ENCODE measurements at places on chromosomes 2 and 18.

GRCh38 chr2:60706021-60706420, 50.0 kb upstream of the PAPOLG start:
- DNase-seq: no peak

DNA sequence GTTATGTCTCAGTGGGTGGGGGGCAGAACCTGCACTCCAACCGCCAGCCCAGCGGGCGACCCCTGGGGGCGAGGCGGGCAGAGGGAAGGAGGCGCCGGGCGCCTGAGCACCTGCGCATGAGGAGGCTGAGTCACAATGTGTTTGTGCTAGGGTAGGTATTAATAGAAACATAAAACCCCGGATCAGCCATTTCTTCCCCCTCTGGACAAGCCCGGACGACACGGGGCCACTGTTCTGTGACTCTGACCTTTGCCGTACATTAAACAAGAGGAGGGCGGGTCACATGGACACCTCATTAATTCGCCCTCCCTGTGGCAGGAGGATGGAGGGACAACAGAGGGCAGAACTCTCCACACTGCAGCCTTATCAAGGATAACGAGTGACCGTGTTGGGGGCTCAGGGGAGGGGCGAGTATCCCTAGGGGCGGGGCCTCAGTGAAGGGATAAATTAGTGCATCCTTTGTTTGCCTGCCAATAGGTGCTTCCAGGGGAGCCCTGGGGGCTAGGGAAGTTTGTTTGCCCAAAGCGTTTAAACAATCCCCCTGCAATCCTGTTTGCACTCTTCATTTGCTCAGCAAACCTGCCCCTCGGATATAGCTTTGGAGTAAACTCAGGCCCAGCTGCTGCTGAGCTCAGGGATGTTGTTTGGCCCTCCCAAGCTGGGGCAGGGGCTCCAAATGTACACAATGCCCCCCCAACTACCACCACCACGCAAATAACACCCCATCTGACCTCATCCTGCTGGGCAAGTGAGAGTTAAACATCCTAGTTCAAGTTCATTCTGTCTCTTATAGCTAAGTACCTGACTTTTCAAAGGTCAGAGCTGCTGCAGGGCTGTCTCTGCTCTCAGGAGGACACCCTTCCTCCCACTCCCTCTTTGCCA, 171.2 kb upstream of the GLI2 start:
- DNase-seq: no peak

- DNase-seq: no peak
Observed at GRCh38 chr18:79864006-79864725, 66.4 kb downstream of the KCNG2 start.

DNA sequence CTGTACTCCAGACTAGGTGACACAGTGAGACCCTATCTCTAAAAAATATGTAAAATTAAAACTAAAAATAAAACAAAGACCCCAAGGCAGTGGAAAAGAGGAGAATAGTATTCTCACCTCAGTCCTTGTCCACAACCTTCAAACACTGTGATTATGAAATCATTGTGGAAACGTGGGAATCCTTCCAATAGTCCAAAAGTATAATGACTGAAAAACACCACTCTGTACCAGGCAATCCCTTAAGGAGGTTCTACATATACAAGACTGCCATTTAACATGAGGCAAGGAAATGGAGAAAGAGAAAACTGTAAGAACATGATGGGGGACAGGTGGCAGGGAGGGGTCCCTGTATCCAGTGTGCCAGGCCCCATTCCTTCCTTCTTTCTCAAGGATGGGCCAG, 66.1 kb downstream of the ACVR1 start:
- no peak for DNase-seq

GRCh38 chr2:143428700-143429099, 299.5 kb downstream of the ARHGAP15 start:
- DNase-seq: no peak

DNA sequence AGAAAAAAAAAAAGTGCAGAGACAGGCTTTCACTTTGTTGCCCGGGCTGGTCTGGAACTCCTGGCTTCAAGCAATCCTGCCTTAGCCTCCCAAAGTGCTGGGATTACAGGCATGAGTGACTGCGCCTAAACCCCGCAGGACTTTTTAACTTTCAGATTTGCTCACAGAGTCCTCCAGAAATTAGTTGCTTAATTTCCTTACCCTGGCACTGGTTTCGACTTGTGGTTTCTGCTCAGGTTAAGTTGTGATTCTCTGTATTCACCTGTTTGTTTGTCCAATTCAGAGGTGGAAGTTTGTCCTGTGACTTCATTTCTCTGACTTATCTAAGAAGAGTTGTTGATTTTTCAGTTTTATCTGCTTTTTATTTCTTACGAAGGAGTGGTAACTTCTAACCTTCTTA, 238.1 kb downstream of the TMEM182 start:
- no peak for DNase-seq

DNA sequence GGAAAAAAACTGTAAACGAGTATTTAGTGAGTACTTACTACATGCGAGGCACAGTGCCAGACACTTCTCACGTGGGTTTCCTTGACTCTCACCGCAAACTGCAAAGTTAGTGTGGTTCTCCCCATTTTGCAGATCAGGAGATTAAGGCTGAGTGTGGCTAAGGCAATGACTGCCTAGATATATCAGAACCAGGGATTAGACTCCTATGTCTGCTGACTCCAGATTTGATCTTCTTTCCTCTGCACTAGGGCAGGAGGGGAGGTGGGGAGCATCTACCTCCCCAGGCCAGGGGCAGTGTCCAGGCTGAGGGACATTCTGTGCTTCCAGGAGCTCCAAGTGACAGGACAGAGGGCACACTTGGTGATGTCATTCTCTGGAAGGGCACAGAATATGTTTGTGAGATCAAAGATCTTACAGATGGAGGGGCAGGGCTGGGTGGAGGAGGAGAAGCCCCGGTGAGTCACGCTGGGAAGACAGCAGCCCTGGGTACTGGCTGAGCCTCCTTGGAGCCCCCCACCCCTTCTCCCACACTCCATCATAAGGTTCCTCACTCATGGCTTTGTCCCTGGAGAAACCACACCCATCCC, 92.4 kb downstream of the RHOB start:
- DNase-seq: no peak

- DNase-seq: no peak
Observed at GRCh38 chr2:149099298-149099697, 60.8 kb downstream of the LYPD6B start.

- DNase-seq: no peak
Observed at GRCh38 chr2:188326669-188327301, 35.1 kb downstream of the GULP1 start.

DNA sequence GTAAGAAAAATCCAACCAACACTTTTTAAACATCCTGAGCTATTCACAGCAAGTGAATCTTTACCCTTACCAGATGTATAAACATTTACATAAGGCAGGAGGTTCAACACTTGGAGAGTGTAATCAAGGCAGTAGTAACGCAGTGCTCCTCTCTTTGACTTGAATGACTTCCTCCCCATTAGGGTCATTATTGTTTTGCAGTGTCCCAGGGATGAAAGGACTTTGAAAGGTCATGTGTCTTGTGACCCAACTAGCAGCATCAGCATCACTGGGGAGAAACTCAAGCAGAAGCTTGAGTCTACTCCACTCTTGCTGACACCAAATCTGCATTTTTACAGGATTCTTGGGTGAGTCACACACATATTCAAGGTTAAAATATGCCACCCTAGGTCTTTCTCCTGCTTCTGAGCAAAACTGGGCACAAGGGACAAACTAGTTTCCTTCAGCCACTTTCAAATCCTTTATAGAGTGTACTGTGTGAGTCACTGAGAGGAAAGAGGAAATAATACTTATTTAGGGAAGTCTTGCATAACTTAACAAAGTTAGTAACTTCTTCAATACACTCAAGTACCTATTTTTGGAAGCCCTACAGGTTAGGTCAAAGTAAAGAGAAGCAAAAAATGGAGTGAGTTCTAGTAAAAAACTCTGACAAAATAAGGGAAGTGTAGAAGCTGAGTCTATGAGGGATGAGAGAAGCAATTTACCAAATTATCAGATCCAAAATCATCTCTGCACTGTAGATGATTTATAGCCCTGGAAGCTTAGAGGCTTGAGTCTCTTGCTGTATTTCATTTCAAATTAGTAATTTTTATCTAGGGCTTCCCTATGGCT, 51.0 kb upstream of the EML4 start:
- no peak for DNase-seq

DNA sequence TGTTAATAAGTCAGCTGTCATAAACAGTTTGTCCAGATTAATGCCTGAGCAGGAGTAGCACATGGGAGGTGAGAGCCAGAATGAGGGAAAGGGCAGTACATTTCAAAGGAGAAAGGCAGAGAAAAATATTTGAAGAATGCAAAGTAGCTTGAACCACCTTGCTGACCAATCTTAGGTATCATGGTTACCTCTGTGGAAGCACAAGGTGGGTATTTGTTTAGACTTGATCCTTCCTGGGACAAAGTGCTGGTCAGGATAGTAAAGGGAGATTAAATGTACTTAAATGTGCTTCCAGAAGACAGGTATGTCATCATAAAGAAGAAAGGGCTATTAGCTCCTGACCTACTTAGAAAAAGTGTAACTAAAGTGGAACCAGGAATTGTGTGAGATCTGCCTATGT, 105.0 kb downstream of the LRRTM1 start:
- DNase-seq: no peak

DNA sequence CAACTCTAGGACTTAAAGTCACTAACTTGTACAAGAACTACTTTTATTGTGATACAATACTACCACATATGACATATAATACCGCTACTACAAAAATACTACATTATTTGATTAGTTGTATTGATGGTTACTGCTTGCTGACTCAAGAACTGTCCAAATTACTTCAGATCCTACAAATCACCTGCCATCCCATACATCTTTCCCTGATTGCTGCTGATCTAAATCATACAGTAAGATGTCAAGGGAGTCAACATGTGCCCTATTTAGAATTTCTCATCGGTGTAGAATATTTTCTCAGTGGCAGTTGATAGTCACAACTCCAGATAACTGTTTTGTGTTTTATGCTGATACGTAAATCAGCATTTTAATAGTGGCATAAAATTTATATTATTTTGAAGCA, 161.0 kb upstream of the DSEL start:
- DNase-seq: no peak

- no peak for DNase-seq
Observed at GRCh38 chr18:69388222-69388621, 12.5 kb upstream of the DOK6 start.

DNA sequence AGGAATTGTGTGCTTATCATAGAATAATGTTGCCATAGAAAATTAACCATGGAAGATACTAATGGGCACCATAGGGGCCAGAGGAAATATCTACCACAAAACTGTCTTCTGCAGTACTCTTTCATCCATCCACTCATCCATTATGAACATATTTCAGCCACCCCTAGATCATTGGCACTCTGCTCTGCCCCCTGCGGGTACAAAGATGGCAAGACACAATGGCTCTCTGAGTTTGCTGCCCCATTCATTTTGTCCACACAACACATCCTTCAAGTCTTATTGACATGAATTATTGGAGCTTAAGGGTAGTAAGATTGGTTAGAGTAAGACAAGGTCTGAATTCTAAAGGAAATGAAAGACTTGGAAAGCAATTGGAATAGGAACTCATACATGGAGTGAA, 1224.7 kb upstream of the CELF4 start:
- DNase-seq: no peak

GRCh38 chr18:80034852-80035406, 695 bp downstream of the RBFA start:
- no peak for DNase-seq

GRCh38 chr18:48133671-48134251, 203.3 kb upstream of the SMAD2 start:
- no peak for DNase-seq

DNA sequence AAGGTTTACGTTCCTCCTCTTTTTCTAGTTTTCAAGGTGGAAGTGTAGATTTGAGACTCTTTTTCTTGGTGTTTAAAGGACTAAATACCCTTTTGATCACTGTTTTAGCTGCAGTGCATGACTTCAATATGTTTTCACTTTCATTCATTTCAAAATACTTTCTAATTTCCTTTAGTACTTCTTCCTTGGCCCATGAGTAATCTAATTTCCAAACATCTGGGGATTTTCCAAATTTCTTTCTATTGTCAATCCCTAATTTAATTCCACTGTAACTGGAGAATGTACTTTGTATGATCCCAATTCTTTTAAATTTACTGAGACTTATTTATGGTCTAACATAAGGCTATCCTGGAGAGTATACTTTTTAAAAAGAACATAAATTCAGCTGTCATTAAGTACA, 3.8 kb upstream of the RHBDD1 start:
- DNase-seq: no peak

- DNase-seq: no peak
Observed at GRCh38 chr2:126739141-126739540, 83.2 kb downstream of the GYPC start.

GRCh38 chr2:175937216-175937615, 64.9 kb downstream of the LNPK start:
- no peak for DNase-seq

DNA sequence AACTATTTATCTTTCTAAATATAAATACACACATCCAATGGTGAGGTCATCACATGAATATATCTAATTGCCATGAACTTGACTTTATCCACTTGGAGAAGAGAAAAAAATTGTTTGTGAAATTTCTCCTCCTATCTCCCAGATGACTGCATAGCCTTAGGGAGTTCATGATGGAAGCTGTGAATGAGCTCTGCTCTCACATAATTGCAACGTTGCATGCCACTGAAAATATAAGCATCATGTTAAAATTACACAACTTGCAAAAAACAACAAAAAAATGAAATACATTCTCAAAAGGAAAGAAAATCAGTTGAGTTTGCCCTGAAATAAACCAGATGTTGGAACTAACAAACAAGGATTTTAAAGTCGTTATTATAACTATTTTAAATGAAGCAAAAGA, 50.6 kb upstream of the OSR1 start:
- no peak for DNase-seq

DNA sequence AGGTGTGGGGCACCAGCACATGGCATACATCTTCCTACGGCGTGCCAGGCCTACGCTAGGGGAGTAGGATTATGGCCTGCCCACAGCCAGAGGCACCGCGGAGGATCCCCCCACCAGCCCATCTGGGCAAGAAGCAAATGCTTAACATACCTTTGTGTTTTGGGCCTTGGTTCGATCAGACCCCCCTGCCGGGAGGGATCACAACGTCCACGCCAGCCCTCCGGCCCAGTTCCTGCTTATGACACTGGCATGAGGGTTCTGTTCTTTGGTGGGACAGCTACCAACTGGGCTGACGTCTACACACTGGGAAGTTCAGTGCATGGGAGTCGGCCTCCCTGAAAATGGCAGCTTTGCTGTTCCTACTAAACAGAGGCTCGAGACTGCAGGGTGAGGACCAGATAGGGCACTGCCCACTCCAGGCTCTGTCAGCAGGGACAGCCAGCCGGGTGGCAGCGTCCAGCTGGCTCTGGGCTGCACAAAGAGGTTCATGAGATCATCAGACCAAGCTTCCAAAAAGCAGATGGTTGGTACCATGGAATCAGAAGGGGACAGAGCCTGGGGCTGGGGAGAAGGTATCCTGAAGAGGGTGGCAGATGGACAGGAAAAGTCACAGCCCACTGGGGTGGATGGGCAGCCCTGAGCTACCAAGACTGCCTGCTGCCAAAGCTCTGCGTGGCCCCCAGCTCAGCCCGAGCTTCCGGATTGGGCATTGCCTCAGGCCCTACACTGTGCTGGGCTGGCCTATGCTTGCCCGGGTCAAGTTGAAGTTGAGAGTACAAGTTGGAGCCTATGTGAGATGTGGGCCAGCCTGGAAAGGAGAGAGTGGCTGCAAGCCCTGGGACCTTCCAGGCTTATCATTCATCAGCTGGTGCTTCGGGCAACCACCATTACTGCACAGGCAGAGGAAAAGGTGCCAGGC, 61.7 kb upstream of the TEX51 start:
- DNase-seq: no peak
